HT-29 (cell line): ENCODE measurements at places on chromosomes 4 and X.

DNA sequence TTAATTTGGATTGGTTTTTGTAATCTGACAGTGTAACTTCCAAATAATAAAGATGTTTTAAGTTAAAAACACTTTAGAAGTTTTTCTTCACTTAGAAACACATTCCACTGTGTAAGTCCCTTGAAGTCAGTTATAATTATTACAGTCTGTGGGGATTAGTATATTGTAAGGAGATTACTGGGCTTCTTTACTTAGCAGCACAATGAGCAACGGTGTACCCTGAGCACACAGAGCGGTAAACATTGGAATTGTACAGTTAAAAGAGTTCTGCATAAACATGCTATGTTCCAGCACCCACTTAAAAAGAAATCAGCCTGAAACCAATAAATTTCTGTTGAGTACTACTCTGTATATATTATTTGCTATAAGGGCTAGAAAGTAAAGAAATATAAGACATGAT lies 44.3 kb downstream of the CCSER1 start:
- no peak for DNase-seq

- DNase-seq, result no peak
Observed at GRCh38 chrX:85303544-85303943, 59.8 kb downstream of the ZNF711 start.

DNA sequence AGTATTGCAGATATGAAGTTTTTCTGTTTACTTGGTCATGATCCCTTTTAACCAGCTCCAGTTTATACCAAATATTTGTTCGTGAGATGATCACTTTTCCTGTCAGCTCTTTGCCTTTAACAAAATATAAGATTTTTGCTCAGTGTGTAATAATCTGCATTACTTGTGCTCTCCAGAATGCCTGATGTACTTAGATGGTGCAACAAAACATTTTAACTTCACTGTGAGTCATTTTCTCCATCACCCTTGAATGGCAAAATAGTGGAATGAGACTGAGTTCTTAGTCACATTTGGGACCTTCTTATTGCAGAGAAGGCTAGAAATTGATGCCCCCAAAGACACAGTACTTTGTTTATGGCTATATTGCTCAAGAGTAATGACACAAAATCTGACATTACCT lies 252.0 kb downstream of the FRMPD4 start:
- no peak for DNase-seq

DNA sequence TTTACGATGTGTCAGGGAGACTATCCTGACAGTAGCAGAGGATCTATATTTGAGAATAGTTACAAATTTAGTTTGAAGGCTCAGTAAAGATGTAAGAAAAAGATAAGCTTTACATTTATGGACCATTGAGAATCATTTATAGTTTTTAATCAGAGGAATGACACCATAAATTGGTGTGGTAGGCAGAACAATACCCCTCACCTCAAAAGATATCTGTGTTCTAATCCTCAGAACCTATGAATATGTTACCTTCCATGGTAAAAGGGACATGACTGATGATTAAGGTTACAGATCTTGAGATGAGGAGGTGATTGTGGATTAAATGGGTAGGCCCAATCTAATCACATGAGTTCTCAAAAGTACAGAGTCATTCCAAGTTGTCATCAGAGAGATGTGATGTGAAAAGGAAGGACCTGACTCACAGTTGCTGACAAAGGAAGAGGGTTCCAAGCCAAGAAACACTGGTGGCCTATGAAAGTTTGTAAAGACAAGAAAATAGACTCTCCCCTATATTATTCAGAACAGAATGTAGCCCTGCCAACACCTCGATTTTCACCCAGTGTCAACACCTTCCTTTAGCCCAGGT lies 27.0 kb downstream of the EREG start:
- DNase-seq, result peak; percentile 44

DNA sequence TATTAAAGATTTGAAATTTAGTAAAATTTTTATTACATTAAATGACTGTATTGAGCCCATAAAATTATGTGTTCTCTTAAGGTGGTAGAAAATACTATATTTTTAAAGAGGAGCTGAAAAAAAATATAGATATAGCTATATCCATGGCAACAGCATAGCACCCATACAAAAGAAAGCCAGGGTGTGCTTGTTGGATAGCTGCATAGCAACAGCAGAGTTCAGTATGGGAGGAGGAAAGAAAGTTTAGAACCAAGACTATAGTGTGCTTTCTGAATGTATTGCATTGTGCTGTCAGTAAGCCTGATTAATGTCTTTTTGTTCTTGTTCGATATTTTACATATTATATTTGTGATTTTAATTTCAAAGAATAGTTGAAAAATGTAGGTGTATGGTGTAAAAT lies 78.4 kb downstream of the GRID2 start:
- no peak for DNase-seq

GRCh38 chrX:12871257-12871656 lies 4.4 kb downstream of the TLR7 start:
- DNase-seq, result no peak

GRCh38 chr4:16334601-16335000 lies 108.3 kb upstream of the TAPT1 start:
- no peak for DNase-seq

DNA sequence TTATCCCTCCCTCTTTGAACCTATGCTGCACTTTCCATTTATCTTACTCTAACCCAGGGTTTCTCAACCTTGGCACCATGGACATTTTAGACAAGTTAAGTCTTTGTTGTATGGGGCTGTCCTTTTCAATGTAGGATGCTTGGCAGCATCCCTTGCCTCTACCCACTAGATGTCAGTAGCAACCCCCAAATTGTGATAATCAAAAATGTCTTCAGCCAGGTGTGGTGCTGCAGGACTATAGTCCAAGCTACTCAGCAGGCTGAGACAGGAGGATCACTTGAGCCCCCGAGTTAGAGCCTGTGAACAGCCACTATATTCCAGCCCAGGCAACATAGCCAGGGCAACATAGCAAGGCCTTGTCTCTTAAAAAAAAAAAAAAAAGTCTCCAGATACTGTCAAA lies 7.0 kb downstream of the LRCH2 start:
- DNase-seq, result peak; percentile 48

DNA sequence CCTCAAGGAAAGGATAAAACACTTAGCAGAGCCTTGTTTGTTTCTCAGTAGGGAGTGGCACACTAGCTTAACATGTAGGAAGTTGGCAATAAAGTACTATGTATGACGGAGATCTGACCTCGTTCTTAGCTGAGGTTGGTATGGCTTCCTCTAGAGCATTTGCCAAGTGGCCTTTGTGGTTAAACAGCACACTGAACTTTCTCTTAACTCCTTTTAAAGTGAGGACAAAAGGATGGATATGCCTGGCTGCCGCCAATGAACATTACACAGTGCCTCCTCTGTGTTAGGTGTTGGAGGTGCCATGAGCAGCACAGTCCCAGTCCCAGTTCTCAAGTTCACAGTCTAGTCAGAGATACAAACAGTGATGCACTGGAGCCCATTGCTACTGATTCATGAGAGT lies 54.4 kb downstream of the VGLL1 start:
- no peak for DNase-seq

GRCh38 chr4:148330161-148330560 lies 112.1 kb downstream of the NR3C2 start:
- no peak for DNase-seq

DNA sequence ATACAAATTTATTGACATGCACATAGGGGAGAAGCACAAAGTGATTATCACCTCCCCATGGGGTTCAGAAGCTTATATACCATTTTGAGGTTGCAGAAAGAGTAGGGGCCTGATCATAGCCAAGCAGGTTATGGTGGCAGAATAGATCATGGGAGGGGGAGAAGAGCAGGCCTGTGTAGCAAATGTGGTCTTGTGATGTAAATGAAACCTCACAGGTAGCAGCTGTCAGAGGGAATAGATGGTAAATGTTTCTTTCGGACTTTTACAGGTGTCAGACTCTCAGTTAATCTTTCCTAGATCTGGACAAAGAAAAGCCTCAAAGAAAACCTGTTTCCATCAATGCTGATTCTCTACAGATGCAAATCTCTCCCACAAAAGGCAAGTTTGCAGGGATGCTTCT lies 84.4 kb downstream of the CFAP299 start:
- DNase-seq, result no peak

DNA sequence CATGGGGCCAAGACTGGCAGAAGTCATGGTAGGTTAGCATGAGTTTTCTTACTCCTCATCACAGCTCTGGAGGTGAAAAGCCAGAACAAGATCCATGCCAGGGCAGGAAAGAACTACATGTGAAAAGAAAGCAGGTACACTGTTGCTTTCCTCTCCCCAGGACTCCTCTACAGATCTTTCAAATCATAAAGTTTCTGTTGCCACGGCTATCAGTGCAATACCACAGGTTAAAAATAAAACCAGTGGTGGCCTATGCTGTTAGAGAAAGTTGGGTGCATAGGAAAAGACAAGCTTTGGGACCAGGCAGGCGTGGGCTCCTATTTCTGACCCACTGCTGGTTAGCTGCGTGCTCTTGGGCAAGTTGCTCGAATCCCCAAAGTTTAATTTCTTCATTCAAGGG lies 81.4 kb downstream of the SH3RF1 start:
- no peak for DNase-seq

GRCh38 chr4:42398171-42398870 lies 1.0 kb downstream of the SHISA3 start:
- no peak for DNase-seq
